ENCODE measurements at places on chromosomes 16 and 17. TPM values are rescaled to one million over a fixed set of nuclear protein-coding genes. Genes with fewer than 3 reads are reported as not detected.

DNA sequence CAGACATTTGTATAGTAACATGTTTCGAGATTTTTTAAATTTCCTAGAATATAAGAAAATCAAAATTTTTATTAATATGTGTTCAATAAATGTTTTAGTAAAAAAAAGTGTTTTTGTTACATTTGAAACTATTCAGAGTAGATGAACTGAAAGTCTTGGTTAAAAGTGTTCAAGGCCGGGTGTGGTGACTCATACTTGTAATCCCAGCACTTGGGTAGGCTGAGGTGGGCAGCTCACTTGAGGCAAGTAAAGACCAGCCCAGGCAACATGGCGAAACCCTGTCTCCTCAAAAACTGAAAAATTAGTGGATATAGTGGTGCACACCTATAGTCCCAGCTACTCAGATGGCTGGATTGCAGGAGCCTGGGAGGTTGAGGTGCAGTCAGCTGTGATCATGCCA, 16.8 kb upstream of the PHKG2 start:
- no peak for ATAC-seq

DNA sequence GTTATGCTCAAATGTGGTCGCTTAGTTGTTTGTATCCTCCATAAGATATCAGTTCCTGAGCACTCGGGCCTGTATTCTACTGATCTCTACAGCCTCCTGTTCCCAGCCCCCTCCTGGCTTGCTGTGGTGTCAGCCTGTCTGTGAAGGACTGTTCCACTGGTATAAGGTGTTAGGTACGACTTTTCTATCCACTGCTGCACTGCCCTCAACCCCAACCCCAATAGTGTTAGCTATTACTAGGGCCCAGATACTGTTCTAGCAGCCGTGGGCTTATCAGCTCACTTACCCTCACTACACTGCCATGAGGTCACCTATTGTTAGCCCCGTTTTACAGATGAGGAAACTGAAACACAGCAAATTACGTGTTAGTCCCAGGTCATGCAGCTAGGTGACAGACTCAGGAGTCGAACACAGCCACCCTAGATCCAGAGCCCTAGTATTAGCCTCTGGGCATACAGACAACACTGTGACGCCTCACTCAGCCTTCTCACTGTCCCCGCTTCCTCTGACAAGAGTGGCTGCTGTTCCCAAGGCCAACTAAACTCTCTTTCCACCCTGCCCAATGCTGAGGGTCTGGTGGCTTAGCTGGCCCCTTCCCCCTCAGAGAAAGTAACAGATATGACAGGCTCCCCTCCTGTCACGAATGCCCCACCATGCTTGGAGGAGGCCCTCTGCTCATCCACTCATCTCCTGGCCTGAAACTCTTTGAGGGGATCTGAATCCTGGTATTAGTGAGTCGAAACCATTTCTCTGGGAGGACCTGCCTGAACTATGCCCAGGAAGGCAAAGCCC, 25.6 kb upstream of the ZNF652 start:
- no peak for ATAC-seq

CCL16 gene
- total RNA-seq = 0.93 TPM

GRCh38 chr17:65855245-65855644, 293.8 kb upstream of the AXIN2 start:
- ATAC-seq = no peak

GNAO1 gene
- total RNA-seq = 76.5 TPM

GRIN2A gene
- 4.4 TPM for total RNA-seq

DNA sequence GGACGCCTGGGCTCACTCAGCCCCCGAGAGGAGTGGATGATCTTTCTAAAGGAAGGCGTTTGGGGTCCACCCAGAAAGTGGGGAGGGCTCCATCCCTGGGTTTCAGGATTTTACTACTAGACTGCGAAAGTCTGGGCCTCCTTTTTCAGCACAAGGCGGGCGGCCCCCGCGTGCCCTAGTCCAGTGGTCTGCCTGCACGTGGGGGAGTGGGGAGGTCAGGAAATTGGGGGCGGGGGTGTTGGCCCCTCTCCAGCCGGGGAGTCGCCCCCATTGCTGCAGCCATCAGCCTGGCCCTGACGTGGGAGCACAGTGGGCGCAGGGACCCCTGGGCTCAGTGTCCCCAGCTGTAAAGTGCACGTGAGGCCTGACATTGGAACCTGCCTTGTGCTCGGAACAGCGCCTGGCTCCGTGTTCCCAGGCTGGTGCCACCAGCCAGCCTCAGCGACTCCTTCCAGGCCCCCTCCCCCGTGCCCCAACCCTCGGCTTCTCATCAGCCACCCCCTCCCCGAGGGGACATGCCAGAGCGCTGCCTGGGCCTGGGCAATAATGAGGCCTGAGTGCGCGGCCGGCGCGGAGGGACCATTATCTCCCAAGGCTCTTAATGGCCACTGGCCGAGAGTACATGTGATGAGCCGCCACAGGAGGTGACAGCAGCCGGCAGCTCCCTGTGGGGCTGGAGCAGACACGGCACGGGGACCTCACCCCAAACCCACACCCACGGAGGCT, 2.4 kb upstream of the C1QTNF8 start:
- peak; percentile 67 for ATAC-seq

DNA sequence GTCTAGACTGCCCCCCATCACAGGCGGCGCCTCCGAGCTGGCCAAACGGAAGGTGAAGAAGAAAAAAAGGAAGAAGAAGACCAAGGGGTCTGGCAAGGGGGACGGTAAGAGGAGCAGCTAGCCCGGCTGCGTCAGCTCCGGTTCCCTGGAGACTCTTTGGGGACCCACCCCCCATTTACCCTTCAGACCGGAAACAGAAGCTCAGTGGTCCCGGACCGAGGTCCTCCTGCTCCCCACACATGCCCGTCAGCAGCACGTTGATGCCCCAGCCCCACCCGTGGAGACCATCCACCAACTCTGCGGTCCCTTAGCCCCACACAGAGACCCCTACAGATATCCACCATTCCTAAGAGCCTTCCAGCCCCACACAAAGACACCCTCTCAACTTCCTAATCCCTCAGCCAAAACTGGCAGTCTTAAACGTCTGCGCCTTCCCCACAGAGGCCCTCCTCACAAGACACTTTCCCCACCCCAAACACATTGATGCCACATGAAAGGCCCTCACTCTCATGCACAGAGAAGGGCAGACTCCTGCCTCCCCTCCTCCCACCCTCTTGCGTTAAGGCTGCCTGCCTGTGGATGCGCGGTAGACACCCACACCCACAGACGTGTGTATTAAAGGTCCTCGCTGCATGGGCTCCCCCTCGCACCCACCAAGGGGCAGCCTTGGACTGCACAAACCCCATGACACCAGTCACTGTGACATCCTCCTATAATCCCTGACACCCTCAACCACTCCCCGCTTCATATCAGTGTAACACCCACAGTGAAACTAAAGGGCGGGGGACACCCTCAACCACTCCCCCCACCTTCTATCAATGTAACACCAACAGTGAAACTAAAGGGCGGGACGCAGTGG, 58.2 kb upstream of the RPH3AL start:
- peak; percentile 28 for ATAC-seq

DNA sequence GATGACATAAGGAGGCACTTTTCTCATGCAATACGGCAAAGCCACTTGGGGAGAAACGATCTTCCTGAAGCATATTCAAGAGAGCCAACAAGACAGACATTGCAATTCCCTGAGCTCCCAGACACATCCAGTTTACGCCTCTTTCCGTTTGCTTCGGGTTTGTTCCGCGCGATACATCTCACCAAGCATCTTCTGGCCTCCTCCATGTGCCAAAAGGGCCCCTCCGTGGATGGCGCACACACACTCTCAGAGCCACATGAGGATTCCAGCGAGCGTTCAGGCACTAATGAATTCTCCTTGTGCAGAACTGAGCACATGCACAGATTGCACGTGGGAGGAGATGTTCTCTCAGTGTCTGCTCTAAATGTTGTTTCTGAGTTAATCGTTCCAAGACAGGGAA, 146.7 kb upstream of the SHISA6 start:
- no peak for ATAC-seq

DNA sequence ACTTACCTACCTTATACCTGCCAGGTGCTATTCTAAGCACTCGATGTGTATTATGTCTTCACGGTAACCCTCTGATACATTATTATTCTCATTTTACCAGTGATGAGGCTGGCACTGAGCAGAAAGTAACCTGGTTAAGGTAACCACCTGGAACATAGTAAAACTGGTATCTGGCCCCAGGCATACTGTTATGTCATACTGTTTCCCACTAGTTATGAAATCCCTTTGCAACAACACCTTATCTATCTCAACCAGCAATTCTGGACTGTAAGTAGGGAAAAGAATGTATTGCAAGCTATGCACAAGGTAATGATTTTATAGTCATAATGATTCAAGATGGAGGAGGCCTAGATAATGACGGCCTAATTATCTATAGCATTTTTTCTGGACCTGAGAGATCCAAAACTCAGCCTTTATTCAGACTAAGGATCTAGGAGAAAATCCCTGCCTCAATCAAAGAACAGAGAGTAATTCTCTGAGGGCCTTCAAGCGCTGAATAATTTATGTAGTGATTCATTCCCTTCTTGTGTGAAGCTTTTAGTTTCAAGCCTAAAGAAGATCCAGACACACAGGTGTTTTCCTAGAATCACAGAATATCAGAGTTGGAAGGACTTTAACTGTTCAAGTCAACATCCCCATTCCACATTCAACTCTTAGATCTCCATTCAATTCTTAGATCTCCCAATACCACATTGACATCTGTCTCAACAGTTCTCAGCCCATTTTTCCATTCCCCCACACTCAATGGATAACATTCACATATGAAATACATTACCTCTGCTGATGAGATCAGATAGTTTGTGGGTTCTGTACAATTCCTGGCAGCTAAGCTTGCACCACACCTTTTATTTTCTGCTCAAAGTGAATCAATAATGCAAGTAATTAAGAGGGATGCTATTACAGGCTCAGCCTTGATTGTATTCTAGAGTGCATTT, 14.9 kb upstream of the MMD start:
- ATAC-seq = no peak

SLC5A11 gene
- 0.47 TPM for total RNA-seq

- ATAC-seq = no peak
These were observed 11.4 kb upstream of the MAP2K3 start for GRCh38 chr17:21272881-21273792.

KRTAP9-4 gene
- total RNA-seq = not detected

CCDC154 gene
- total RNA-seq = 0.31 TPM

CCL2 gene
- 0.92 TPM for total RNA-seq

DNA sequence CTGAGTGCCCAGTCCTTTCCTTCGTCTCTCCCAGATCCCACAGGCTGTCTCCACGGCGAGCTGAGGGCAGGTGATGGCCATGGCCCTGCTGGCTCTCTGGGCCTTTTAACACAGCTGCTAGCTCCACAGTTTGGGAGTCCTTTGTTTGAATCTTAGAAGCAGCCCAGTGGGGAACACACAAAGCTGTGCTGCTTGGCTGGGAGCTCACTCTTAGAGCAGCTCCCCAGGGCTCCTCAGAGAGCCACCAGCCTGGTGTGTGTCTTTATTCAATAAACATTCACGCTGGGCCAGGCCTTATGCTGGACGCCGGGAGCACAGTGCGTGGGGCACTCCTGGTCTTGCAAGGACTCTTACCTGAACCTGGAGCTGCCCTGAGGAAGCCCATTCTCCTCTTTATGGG, 29.7 kb downstream of the WNT3 start:
- ATAC-seq = no peak

DNA sequence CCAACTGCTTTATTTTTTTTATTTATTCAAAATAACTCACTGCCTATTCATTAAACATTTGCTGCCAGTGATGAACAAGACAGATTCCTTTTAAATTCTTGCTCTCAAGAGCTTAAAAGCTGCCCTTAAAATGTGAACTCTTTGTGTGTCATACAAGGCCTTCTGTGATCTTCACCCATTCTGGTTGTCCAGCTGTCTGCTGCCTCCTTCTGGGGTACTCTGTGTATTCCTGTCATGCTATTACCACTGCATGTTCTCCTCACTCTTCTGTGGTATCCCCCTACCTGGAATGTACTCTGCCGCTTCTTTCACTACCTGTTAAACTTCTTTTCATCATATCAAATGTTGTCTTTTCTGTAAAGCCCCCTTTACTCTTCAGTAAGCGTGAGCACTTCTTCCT, 165.8 kb downstream of the CHD9 start:
- no peak for ATAC-seq

RRAD gene
- total RNA-seq = 1.4 TPM

GRCh38 chr17:57104461-57105175, 19.6 kb downstream of the AKAP1 start:
- ATAC-seq = no peak

GRCh38 chr16:54538276-54538675, 251.7 kb upstream of the IRX3 start:
- ATAC-seq = no peak

DNA sequence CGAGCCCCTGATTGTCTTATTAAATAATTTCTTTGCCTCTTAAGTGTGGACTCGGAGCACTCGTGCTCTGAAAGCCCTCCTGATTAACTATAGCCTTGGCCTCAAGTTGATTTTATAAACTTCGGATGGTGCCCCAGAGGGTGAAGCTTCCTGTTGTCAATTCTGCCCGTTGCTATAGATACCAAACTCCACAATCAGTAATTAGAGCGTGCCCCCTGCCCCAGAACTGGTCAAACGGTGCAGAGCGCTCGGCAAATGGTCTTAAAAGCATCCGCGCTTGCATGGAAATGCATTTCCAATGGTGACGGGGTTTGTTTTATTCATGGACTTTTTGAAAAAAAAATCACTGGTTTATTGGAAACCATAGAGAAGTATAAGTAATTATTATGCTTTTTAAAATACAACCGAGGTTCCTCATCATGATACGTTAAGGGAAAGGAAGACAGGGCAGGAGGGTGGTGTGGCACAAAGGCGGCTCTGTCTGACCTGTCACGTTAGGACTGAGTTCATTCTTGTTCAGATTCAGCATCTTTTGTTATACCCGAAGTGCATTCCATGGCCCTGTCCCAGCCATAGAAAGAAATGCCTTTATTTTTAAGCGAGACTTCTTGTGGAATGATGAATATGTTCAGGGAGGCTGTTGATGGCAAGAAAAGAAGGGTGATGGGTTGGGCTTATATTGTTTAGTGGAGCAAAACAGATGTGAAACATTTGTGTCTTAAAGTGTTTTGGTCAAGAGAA, 476.4 kb downstream of the MAF start:
- no peak for ATAC-seq

- no peak for ATAC-seq
These were observed 10.5 kb downstream of the GAA start for GRCh38 chr17:80111702-80112470.

GRCh38 chr16:77169650-77170236, 21.2 kb upstream of the MON1B start:
- peak; percentile 83 for ATAC-seq

DNA sequence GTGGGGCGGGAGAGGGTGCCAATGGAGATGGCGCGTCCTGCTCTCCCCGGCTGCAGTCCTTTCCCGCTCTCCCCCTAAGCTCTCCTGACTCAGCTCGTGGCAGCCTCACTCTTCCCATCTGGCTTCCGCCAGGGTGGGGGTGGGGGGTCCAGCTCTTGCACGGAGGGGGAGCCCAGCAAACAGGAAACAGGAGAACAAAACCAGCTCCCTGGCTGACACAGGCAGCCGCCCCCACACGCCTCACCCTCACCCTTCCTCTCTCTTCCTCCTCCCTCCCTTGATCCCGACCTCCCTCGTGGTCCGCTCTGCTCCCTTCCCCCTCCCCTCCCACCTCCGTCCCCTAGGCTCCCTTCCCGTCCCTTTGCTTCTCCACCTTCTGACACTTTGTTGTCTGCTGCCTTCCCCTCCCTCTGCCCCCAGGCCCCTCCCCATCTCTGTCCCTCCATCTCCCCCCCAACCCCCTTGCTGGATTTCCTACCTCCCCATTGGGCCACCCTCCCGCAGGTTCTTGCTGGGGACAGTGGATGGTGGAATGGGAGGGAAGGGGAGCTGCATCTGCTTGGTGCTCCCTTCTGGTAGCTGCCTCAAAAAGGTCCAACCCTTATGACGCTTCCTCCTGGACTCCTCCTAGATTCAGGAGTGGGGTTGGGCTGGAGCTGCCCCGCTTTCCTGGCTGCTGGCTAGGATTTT, 23.7 kb downstream of the ARHGAP23 start:
- peak; percentile 11 for ATAC-seq
